ENCODE measurements at places on chromosomes 6 and 20.
A peak's percentile ranks its signal among the peaks of the same experiment; 100 is the strongest.

- no peak for DNase-seq
Observed at GRCh38 chr6:14129575-14129974, 12.0 kb downstream of the CD83 start.

GRCh38 chr20:58864346-58864745 is 11.8 kb downstream of the GNAS start:
- no peak for DNase-seq

DNA sequence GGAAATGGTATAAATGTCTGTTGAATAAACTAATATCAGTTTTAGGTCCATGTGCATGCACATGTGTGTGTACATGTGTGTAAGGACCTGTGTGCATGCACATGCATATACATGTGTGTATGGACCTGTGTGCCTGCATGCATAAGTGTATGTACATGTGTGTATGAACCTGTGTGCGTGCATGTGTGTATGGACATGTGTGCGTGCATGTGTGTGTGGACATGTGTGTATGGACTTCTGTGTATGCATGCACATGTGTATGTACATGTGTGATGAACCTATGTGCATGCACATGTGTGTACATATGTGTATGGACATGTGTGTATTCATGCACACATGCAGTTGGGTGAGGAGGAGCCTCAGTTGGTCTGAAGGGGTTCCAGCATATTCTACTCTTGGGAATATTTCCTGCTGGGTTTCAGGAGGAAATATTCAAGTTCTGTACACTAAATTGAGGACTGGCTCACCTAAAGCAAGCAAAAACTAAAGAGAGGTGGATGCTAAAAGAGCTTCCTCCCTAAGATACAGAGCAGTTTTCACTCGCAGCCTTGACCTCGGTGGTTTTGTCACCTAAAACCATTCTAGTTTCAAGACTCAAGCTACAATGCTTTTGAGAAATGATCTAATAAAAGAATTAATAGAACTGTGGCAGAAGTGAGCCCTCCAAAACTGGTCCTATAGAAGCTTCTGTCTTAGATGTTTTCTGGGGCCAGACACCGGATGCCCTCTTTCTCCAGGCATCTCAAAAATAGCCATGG is 742.8 kb downstream of the MAFB start:
- DNase-seq, result no peak

GRCh38 chr6:126069449-126069848 is 83.1 kb downstream of the TRMT11 start:
- no peak for DNase-seq

GRCh38 chr6:72322771-72323170 is 299.1 kb upstream of the KCNQ5 start:
- no peak for DNase-seq

GRCh38 chr20:11675920-11676629 is 241.6 kb upstream of the BTBD3 start:
- DNase-seq, result no peak

- DNase-seq, result no peak
Observed at GRCh38 chr6:169843110-169843509, 91.7 kb downstream of the ERMARD start.

DNA sequence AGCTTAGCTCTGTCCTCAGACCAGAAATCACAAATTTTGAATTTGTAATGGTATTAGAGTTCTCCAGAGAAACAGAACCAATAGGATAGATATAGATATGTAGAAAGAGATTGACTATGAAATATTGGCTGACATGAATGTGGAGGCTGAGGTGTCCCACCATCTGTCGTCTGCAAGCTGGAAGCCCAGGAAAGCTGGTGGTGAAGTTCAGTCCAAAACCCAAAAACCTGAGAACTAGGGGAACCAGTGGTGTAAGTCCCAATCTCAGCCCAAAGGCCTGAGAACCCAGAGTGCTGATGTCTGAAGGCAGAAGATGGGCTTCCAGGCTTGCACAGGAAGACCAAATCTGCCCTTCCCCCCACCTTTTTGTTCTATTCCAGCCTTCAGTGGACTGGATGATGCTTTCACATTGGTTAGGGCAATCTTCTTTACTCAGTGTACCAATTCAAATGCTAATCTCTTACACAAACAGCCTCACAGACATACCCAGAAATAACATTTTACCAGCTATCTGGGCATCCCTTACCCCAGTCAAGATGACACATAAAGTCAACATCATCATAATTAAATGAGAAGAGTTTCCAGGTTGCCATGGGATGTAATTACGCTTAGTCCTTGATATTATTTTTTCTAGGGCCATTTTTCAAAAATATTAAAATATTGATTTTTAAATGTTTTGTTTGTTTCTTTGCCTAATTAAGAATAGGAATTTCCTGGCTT is 570.8 kb downstream of the UTRN start:
- no peak for DNase-seq

GRCh38 chr6:97405818-97406409 is 122.9 kb upstream of the MMS22L start:
- DNase-seq, result no peak

DNA sequence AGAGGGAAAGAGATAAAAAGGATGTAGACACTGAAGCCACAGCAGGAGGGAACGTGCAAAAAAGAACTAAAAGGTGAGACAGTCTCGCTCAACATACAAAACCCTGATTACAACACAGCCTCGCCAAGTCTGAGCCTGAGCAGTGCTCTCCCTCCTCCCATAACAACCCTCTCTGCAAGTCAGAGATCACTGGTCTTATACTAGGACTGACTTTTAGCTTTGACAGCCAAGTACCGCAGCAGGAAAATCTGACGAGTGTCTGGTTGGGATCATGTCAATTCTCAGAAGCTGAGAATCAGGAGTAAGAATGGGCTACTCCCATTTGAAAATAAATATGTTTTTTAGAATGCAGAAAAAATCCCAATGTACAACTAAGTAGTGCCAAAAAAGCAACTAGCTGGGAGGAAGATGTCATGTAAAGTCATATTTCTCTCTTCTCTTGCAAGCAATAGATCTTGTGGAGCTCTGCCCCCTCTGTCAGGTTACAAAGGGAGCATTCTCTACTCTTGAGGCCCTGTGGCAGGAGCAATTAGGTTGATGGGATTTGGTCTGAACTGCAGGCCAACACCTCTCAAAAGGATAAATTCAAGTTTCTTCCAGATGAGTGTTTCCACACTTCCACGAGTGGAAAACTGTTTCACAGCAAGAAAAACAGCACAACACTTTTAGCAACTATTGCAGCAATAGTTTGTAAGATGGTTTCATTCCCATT is 118.9 kb upstream of the COL21A1 start:
- no peak for DNase-seq

GRCh38 chr6:48535582-48536009 is 424.6 kb upstream of the PTCHD4 start:
- no peak for DNase-seq

GRCh38 chr20:62636446-62636845 is 5.9 kb upstream of the SLCO4A1 start:
- DNase-seq, result no peak

GRCh38 chr6:167973148-167973885 is 24.2 kb upstream of the KIF25 start:
- DNase-seq, result no peak

DNA sequence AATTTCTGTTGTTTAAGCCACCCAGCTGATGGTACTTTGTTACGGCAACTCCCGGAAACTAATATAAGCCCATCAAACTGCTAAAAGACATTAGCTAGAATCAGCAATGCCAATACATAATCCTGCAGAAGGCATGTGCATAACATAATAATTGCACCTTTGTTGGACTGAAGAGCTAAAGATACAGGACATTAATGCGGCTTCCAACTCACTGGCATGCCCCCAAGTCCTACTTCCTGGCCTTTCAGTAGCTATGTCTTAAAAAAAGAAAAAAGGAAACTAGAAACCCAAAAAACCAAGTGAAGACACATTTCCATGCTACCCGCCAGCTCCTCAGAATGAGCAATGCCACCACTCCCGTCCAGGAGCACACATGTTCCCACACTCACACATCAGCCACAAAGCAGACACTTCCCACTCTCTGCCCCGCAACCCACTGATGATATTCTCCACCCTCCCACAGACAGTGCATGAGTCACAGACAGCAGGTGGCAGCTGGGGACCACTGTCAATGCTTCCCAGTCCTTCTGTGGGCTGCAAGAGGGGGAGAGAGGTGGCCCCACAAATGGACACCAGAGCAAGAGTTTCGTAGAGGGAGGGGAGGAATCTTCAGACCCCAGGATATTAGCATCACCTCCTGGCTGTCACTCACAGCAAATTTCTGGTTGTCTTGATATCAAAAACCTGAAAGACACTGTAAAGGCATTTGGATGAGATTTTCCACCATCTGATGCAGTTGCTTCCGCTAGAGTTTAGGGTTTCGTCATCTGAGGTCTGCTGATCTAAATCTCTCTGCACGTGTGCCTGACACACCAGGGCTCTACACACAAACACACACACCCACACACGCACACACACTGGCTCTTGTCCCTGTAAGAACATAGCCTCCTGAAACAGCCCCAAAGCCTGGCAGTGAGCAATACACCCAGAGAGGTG is 32.8 kb downstream of the GFOD1 start:
- peak; percentile 54 for DNase-seq

- DNase-seq, result no peak
Observed at GRCh38 chr6:109788687-109789086, 97.6 kb downstream of the FIG4 start.

DNA sequence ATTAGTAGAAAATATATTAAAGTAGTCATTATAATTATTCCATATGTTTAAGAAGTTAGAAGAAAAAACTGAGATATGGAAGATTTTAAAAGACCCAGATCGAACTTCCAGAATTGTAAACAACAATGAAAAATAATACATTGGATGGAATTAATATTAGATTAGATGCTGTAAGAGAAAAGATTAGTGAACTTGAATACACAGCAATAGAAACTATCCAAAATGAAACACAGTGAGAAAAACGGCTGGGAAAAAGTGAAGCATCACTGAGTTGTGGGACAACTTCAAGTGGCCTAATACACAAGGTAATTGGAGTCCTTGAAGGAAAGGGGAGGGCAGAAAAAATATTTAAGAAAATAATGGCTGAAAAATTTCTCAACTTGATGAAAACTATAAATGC is 4.2 kb upstream of the TTBK1 start:
- no peak for DNase-seq

- DNase-seq, result no peak
Observed at GRCh38 chr6:170132011-170132521, 158.8 kb downstream of the DLL1 start.

DNA sequence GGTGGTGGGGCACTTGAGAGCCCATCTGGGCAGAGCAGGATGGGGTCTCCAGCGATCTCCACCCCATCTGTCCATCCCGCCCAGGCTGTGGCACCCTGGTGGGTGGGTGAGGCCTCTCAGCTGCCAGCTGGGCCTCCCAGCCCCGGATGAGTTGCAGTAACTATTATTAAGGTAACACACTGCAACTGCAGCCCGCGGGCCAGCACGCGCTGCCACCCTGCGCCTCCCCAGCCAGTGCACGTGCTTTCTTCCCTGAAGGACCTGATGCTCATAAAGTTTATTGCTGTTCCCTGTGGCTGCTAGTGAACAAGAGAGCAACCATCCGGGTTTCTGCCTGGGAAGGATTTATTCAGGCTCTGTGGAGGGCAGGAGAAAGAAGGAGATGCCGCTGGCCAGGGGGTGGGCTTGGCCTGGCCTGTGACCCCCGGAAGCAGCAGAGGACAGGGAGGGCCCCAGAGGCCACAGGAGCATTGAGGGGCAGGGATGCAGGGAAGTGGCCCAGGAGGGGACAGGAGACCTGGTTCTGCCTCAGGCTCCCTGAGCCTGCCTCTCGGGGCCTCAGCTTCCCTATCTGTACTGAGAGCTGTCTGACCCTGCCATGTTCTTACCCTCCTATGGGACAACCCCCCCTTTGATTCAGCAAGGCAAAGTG is 1.7 kb downstream of the IP6K3 start:
- DNase-seq, result no peak

DNA sequence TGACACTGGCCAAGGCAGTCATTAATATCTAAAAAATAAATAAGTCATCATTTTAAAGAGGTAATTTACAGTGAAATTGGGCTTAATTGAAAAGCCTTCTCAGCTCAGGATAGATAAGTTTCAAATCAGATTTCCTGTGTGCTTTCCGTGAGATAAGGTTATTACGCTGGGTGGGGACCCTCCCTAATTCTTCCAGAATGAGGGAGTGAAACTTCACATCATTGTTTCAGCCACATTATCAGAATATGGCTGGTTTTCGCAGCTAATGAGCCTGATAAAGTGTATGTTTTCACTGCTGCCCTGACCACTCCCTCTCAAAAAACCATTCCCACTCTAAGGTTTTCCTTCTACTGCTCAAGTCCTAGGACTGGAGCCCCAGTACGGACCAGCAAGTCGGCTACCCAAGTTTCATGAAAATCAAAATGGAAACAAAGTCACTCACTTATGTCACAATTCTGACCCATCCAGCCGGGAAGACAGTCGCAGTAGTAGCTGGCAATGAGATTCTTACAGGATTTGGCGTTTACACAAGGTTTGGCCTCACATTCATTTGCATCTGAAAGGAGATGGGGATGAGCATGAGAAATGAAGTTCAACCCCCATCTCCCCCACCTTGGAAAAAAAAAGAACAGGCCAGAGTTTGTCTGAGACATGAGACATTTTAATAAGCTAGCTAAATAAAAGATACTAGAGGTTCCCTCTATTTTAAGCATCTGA is 24.6 kb downstream of the JAG1 start:
- DNase-seq, result no peak

GRCh38 chr6:33181141-33181540 is 11.1 kb downstream of the COL11A2 start:
- DNase-seq, result no peak
